ENCODE measurements at places on chromosomes 5 and 9.
A peak's percentile ranks its signal among the peaks of the same experiment; 100 is the strongest.

- no peak for DNase-seq
Observed at GRCh38 chr5:81283976-81284375, 17.4 kb upstream of the ZCCHC9 start.

DNA sequence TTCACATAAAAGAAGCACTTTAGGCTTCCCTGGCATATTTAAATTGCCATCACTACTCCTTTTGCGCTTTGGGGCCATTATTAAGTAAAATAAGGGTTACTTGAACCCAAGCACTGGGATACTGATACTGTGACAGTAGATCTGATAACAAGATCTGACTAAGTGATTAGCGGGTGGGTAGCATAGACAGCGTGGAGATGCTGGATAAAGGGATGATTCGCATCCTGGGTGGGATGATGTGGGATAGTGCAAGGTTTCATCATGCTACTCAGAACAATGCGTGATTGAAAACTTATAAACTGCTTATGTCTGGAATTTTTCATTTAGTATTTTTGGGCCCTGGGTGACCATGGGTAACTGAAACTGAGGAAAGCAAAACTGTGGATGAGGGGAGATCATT is 75.1 kb downstream of the PTTG1 start:
- no peak for DNase-seq

DNA sequence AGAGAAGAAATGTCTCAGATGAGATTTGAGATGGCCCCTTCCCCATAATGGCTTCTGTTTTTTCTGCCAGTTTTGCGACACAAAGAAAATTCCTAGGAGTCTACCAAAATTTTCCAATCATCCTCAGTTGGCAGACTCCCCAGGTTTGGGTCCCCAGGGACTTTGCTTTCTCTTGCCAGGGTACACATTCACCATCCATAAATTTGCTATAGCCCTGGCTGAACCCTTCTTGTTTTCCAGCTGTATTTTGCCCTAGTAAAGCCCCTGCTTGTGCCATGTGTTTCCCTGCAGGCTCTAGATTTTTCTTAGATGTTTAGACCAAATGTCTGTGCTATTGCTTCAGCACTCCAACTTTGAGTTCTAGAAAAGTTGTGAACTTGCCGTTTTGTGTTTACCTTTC is 283.2 kb downstream of the ANXA1 start:
- DNase-seq: no peak

- no peak for DNase-seq
Observed at GRCh38 chr5:86716121-86716520, 98.4 kb downstream of the COX7C start.

DNA sequence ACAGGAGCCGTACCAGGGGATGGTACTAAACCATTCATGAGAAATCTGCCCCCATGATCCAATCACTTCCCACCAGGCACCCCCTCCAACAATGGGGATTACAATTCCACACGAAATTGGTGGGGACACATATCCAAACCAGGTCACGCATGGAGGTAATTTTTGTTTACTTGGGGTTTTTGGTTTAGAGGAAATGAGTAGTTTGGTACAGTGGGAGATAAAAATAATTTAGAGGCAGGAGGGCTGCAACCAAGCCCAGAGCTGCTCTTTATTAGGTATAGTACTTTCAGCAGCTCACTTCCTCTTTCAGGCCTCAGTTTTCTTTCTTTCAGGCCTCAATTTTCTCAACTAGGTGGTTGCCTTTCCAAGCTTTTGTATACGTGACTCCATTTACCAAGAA is 23.2 kb downstream of the PRUNE2 start:
- DNase-seq: no peak

GRCh38 chr9:38038307-38039089 is 30.5 kb downstream of the SHB start:
- DNase-seq: no peak

DNA sequence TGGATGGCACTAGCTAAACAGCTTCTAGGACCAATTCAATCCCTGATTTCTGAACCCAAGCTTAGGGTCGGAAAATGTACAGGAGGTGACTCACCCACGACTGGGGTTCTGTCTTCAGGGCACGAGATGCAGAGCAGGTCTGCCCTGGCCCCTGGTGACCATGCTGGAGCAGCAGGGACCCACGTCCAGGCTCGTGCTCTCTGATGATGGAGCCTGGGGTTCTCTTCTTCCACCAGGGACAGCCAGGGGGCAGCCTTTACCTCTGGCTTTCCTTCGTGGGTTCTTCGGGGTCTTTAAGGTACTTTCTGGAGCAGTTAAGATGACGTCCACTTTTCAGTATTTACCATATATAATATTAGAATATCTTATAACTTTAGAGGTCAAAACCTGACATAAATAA is 2.1 kb downstream of the CFAP77 start:
- peak; percentile 1 for DNase-seq

- DNase-seq: no peak
Observed at GRCh38 chr5:82674671-82675070, 396.5 kb upstream of the RPS23 start.

GRCh38 chr5:176660530-176660859 is 13.2 kb downstream of the TSPAN17 start:
- DNase-seq: no peak

GRCh38 chr5:68230285-68230684 is 14.7 kb downstream of the PIK3R1 start:
- DNase-seq: no peak

- DNase-seq: no peak
Observed at GRCh38 chr5:122151640-122152039, 22.3 kb downstream of the ZNF474 start.

DNA sequence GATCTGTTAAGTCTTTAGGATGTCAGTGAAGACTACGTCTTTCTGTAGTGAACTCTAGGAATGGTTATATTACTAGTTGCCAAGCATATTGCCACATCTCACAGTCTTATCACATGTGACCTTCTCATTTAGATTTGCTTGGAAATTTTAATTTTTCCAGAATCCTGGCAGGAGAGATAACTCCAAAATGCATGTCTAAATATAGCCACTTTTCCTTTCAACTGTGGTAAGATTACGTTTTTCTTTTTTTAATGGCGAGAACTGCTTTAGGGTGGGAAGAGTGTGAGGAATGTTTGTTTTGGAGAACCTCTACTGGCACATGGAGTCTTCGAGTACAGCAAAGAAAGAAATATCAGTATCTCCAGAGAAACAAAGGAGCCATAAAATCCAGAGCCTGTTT is 91.7 kb upstream of the ADAMTSL1 start:
- DNase-seq: no peak

GRCh38 chr5:22242532-22242931 is 610.6 kb downstream of the CDH12 start:
- no peak for DNase-seq

DNA sequence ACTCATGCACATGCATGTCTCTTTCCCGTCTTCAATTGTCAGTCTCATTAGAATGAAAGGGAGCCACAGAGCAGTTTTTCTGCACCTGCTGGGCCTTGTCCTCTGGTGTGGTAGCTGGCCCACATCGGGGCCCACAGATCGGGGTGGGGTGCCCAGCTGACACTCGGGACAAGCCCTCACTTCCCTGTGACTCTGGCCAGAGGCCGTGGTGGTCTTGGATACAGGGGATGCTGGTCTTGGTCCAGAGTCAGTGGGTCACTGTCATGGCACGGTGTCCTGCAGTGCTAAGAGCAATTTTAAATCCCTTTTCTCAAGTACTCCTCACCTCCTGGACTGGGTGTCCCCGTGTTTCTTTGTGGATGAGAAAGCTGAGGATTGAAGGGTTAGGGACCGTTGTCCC is 193.2 kb downstream of the CACNA1B start:
- DNase-seq: no peak

- DNase-seq: no peak
Observed at GRCh38 chr9:97786341-97786740, 66.7 kb upstream of the FOXE1 start.

- DNase-seq: no peak
Observed at GRCh38 chr5:167447466-167448375, 843.7 kb upstream of the WWC1 start.

GRCh38 chr9:4258320-4259090 is 41.4 kb downstream of the GLIS3 start:
- no peak for DNase-seq

DNA sequence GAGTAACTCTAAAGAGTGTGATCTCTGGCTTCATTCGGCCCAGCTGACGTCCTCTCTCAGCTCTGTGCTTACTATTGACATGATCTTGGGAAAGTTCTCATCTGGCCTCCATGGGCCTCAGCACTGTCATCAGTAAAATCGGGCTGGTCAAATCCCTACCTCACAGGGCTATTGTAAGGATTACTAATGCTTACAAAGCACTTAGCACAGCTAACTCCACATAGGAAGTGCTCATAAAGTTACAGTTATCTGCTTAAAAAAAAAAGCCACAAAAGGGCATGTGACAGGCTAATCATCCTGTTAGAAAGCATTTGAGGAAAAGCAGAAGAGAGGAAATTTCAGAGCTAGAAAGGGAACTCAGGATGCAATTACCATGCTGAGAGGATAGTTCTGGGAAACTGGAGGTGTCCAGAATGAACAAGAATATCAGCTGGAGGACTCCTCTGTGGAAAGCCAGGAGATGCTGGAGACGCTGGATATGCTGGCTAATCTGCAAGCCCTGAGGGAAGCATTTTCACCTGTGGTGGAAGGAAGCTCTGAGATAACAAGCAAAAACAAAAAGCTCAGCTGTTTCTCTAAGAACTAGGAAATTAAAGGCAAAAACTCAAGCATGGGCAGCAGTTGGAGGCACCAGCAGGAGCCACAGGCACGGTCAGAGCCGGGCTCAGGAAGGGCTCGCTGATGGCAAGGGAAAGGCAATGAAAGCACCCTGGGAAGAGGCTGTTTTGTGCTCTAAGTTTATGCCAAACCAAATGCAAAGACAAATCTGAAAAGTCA is 4.4 kb upstream of the BHMT start:
- no peak for DNase-seq

DNA sequence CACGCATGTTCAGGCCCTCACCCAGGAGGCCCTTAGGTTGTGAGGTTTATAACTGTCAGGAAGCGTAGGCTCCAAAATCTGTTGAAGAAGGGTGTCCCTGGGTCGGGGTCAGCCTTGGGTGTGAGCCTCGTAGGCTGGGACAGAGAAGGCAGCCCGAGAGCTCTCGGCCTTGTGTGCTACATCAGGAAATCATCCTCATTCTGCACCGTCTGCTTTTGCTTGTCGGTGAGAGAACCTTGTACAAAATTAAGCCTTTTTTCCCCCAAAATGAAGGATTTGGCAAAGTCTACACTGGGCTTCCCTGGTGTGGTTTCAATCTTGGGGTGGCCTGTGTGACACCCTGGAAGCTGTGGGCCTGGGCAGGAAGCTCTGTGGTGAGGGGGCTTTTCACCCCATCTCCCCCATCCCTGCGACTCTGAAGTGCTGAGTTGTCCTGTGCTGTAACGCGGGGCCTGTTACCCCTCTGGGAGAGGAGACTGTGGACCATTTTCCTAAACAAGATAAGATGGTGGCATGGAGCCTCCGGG is 55.3 kb downstream of the AHRR start:
- DNase-seq: no peak

DNA sequence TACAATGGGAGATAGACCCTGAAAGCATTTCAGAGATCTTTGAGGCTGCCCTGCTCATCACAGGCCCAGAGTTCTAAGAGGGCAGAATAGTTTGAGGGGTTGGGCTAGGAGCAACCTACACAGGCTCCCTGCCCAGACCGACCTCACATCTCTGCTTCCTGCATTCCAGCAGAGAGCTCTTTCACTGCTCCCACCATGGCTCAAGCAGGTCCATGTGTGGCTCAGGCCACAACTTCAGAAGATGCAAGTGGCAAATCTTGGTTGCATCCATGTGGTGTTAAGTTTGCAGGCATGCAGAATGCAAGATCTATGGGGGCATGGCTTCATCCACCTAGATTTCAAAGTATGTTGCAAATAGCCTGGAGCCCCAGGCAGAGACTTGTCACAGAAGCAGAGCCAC is 39.0 kb downstream of the GDA start:
- DNase-seq: no peak

DNA sequence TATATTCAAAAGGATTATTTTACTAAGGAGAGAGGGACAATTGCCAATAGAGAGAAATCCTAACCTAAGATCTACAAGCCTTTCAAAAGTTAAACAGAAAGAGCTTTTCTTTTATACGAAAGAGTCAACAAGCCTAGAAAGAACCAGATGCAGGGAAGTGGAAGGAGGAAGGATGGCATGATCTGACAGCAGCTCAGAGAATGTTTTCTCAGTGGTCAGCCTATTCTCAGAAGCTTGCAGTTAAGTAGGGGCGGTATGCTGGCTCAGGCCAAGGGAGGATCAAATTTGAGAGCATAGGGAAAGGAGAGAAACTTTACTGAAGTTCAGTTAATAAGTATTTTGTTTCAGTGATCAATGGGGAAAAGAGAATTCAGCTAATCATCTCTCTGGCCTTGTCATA is 88.0 kb upstream of the FTMT start:
- no peak for DNase-seq

GRCh38 chr5:17238521-17239041 is 21.1 kb downstream of the BASP1 start:
- no peak for DNase-seq

- no peak for DNase-seq
Observed at GRCh38 chr5:6261668-6262067, 116.7 kb downstream of the MED10 start.

DNA sequence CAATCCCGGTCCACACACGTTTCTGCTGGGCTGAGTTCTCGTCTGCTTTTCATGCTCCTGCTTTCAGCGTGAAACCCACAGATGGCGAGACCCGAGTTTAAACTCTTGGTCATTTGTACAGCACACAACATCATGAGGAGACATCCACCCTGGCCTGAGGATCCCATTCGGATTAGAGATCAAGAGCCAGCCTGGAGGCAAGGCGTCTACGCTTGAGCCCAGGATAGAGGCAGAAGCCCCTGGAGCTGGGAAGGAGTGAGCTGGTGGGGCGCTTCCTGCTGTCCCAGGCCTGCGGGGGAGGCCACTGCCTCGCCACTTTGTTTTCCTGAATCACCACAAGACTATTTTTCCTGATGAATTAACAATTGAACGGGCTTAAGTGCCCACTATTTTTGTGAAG is 281.9 kb upstream of the IRX4 start:
- DNase-seq: no peak

DNA sequence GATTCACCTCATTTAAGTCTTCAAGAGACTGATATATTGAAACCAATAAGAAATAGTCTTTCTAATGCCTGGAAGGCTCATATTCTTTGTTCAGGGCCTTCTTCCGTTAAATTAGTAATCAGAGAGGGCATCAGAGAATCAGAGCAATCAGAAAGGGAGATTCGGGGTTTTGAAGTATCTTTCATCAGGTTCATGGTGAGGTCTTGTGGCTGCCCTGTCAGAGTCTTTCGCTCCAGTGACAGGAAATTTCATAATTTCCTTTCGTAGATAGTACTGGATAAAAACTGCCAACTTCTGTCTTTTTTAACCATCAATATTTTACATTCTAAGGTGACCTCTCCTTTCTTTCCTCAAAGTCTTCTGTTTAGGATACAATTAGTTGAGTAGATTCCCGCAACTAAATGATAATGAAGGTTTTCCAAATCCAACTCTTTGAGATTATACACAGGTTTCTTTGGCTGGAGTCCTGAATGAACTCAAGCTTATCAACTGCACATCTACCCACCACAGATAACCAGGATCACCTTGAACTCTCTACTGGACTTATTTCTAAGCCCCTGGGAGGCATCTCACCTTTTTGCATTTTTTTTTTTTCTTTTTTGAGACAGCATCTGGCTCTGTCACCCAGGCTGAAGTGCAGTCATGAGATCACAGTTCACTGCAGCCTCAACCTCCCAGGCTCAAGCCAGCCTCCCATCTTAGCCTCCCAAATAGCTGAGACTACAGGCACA is 5.5 kb downstream of the IL31RA start:
- DNase-seq: no peak

GRCh38 chr9:127417131-127418036 is 6.8 kb upstream of the ZNF79 start:
- no peak for DNase-seq
